ENCODE measurements at places on chromosomes 12 and 14. TPM values are rescaled to one million over a fixed set of nuclear protein-coding genes. Genes with fewer than 3 reads are reported as not detected.

KCNH5 gene
- not detected for polyA plus RNA-seq

PAX9 gene
- not detected for polyA plus RNA-seq

NXPH4 gene
- polyA plus RNA-seq = not detected

HOXC12 gene
- not detected for polyA plus RNA-seq

MIP gene
- polyA plus RNA-seq = not detected

MGST1 gene
- polyA plus RNA-seq = 42.0 TPM

PTPRQ gene
- polyA plus RNA-seq = not detected

MYO1A gene
- 1.0 TPM for polyA plus RNA-seq

PRB3 gene
- not detected for polyA plus RNA-seq

SCN8A gene
- polyA plus RNA-seq = not detected

ORAI1 gene
- 77.9 TPM for polyA plus RNA-seq

KLHL33 gene
- polyA plus RNA-seq = not detected

COQ6 gene
- polyA plus RNA-seq = 14.1 TPM

BDKRB2 gene
- not detected for polyA plus RNA-seq

ST8SIA1 gene
- not detected for polyA plus RNA-seq

CRACR2A gene
- polyA plus RNA-seq = 2.8 TPM

PRIMA1 gene
- polyA plus RNA-seq = not detected

KRT83 gene
- polyA plus RNA-seq = not detected

SAMD4A gene
- 1.9 TPM for polyA plus RNA-seq

SPRYD3 gene
- 21.8 TPM for polyA plus RNA-seq

ZNF839 gene
- polyA plus RNA-seq = 17.0 TPM

CLEC14A gene
- polyA plus RNA-seq = not detected

SLC6A13 gene
- polyA plus RNA-seq = not detected

Data from CD14-positive monocyte (primary cell).